Right renal pelvis (tissue), 4 donors: ENCODE measurements at places on chromosomes 2 and 18.

GRCh38 chr2:17133052-17133671 is 385.1 kb downstream of the RAD51AP2 start:
- no peak for DNase-seq

DNA sequence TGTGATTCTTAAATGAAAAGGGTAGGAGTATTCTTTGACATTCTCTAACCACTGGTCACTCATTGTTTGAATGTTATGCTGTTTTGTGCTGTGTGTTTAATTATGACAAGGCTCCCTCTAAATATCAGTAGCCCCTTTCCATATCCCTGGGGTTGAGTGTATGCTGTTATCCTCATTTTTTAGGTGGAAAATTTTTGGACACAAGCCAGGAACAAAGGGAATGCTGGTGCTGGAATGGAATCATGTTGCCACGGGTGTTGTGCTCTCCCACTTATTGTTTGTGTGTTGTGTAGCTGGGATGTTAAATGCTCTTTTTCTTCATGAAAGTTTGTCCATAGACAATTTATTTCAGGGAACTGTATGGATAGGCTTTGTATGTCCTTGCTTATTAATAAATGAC is 43.3 kb downstream of the ZNF532 start:
- no peak for DNase-seq

GRCh38 chr2:60353863-60354262 is 199.6 kb downstream of the BCL11A start:
- DNase-seq, result no peak

DNA sequence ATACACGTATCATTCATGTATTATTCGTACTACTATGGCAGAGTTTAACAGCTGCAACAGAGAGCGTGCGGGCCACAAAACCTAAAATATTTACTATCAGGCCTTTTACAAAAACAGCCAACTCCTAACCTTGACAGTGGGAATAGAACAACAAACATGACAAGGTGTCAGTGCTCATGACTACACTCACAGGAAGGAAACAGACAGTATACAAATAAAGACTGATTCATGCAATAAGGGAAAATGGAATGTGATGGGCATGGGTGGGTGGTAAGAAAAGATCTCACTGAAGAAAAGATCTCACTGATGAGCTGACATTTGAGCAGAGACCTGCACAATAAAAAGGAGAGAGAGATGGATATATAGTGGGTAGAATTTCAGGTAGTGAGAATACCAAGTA is 347.8 kb downstream of the ALK start:
- no peak for DNase-seq

DNA sequence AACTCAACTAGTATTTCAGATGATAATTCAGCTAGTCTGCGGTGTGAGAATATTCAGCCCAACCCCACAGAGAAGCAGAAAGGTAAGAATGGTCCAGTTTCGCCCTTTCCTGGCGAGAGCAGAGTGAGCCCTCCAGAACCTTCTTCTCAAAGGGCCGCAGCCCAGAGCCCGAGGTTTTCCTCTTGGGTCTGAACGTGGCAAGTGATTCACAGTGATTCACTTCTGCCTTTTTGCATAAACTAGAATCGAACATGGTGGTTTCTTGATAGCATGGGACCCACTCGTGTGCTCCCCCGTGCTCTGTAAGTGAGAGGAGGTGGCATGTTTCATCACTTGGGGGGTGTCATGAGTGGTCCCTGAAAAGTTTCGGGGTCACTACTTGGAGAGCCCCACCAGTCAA is 24.2 kb downstream of the TRAF3IP1 start:
- no peak for DNase-seq

DNA sequence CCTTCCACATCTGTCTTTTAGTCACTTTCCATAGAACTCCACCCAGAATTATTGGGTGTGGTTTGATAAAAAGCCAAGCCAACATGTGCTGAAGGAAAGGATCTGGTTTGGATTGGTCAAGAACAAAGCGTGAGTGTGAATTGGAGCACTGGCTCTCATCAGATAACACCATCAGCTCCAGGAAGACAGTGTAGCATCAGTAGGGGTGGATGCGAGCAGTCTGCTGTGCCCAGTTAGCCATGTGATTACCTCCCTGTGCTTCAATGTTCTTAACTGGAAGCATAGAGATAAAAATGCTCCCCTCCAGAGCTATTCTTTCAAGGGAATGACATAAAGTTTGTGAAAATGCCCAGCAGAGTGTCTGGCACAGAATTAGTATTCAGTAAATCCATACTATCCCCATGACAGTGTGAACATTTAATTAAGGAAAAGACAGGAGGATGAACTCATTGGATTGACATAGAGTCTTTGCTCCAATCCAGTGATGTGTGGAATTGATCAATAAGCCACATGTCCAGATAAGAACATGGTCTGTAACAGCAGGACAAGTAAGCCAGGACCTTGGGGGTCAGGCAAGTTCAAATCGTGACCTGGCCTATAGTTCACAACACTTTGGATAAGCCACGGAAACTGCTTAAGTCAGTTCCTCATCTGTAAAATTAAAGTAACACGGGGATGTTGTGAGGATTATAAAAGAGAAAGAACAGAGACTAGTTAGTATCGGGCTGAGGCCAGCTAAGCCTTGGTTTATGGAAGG is 68.0 kb downstream of the FAM124B start:
- DNase-seq, result no peak

- no peak for DNase-seq
Observed at GRCh38 chr2:11984316-11985158, 238.1 kb downstream of the LPIN1 start.

DNA sequence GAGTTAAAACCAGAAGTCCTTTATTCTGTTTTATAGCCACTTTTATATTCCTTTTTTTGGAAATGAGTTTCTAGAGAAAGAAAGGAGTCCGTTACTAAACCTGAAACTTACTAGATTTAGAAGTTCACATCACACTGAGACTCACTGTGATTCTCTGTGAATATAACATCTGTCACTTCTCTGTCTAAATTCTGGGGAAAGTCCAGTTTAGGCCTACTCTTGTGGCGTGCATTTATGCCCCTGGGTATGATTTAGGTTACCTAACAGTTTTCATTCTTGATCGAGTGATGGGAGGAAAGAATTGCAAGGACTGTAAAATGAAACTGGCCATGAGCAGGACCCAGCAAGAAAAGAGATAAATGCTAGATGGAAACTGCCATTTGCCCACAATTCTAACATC is 449.6 kb downstream of the SPAG16 start:
- DNase-seq, result no peak

DNA sequence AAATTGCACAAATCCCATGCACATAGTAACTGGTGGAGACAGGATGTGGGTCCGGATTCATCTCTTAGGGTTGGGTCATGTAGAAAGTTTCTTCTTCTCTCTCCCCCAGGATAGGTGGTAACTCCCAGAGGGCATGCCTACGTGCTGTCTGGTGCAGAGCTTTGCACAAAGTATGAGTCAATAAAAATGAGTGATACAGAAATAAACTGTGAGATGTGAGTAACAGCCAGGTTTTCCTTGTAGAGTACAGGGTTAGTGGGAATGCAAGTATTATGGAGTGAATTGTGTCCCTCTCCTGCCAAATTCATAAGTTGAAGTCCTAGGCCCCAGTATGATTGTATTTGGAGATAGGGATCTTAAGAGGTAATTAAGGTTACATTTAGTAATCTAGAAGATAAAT is 289.4 kb downstream of the ALK start:
- no peak for DNase-seq

DNA sequence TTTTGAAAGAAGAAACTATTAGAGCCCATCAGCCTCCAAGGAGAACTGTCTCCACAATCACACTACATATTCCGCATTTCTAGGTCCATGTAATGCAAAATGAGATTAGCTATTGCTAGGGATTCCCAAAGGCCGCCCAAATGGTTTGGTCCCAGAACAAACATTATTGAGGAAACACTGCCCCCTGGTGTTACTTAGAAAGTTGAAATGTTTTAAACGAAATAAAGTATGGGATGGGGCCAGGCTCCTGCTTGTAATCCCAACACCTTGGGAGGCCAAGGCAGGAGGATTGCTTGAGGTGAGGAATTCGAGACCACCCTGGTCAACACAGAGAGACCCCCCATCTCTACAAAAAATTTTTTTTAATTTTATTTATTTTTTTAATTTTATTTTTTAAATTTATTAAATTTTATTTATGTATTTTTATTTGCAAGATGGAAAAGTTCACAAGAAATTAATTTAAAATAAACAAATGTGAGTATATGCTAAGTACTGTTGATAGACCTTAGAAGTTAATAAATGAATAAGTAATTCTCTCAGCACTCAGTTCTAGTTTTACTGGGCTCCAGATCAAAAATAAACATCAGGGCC is 5.5 kb downstream of the NHEJ1 start:
- peak; percentile 67 for DNase-seq

DNA sequence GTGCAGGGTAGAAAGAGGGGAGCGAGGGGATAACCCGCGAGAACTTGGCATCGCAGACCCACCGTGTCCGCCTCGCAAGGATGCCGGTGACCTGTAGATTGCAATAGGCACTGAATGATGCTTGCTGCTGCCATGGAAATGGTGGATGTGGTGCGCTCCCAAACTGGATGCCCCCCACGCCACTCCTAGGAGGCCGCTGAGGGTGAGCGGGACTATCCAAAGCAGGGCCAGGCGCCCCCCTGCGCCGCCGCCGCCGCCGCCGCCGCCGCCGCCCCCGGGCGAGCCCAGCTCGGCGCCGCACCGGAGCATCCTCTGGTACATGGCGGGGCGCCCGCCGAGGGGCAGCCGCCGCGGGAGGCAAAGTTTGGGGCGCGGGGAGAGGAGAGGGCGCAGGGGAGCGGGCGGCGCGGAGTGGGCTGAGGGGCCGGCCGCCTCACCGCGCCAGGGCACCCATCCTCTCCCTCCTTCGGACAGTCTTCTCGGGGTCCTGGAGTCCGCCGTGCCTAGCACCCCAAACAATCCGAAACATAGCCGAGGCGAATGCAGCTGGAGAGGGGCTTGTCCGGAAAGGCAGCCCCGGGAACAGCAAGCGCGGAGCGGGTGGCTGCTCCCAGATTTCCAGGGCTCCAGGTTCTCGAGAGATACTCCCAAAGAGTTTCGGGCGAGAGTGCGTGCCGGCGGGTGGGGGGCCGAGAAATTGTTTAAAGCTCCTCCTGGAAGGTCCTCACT is 685.1 kb downstream of the NRXN1 start:
- DNase-seq, result no peak

GRCh38 chr2:222861411-222862105 is 722 bp downstream of the ACSL3 start:
- DNase-seq, result no peak

- DNase-seq, result no peak
Observed at GRCh38 chr2:37706334-37707183, 35.1 kb upstream of the CDC42EP3 start.

- no peak for DNase-seq
Observed at GRCh38 chr18:2103299-2103698, 468.0 kb downstream of the METTL4 start.

GRCh38 chr2:27494944-27495554 is at the start of gene FNDC4:
Gene FNDC4 (minus strand): TSS chr2:27495200. CDS start chr2:27494679, 521 bp downstream.
- no peak for DNase-seq

DNA sequence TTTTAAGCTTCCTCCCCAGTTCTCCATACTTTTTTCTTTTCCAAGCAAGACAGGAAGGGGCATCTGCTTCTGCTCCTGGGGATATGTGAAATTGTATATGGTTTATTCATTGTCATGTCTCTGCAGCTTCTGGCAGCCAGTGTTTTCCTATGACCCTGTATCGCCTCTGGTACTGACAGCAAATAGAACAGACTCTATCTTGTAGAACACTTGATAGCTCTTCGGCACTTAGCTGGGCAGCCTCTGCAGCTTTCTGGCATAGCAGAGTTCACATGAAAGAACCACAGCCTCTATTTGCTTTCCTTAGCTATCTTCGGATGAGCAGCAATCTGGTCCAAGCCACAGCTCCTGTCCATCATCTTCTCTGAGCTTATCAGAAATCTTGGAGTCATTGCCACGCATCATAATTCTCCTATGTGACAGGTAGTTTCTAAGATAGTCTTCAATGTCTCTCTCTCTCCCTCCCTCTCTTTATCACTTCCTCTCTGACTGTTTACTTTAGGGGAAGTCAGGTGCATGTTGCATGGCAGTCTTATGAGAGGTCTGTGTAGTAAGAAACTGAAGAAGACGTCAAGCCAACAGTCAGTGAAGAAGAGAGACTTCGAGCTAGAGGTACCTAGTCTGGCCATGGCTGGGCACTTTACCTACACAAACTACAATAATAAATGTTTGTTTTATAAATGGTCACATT is 627.7 kb upstream of the CDH2 start:
- DNase-seq, result no peak

DNA sequence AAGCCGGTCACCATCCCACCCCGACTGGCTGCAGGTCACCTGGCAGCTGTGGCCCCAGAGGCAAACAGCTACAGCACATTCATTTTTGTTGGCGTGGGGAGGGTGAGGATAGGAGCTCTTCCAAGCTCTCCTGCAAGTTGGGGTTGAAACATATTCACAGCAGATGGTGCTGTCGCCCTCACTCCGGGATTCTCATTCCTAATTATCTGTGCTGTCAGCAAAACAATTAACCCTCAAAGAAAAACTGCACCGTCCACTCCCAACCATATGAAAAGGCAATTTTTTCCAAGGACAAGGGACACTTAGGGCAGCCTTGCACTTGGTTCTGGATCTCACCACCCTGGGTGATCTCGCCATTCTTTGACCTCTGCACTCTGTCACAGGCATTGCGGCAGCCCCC is 68.6 kb downstream of the ZBTB7C start:
- no peak for DNase-seq

- no peak for DNase-seq
Observed at GRCh38 chr2:207437524-207438143, 92.1 kb upstream of the CREB1 start.

- no peak for DNase-seq
Observed at GRCh38 chr2:62291052-62291451, 95.1 kb downstream of the B3GNT2 start.

- no peak for DNase-seq
Observed at GRCh38 chr2:27316655-27317412, 6.1 kb downstream of the MPV17 start.

GRCh38 chr18:74604774-74605173 is 7.1 kb downstream of the ZNF407 start:
- no peak for DNase-seq

DNA sequence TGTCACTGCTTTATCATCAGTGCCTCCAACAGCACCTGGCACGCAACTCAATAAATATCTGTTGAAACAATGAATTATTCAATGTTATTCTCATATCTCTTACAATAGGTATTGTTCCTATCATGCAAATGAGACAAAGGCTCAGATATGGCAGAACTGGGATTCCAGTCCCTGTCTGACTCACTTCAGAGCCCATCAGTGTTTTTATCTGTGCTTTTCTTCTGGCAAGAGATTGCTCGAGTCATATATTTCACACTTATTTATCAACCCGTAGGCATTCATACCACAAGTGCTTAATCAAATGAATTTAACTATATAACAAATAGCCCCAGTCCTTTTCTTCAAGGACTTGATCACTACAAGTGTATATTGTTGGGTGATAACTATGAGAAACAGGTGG is 76.4 kb upstream of the TSPYL6 start:
- no peak for DNase-seq

- no peak for DNase-seq
Observed at GRCh38 chr2:118430510-118431164, 342.4 kb downstream of the INSIG2 start.

DNA sequence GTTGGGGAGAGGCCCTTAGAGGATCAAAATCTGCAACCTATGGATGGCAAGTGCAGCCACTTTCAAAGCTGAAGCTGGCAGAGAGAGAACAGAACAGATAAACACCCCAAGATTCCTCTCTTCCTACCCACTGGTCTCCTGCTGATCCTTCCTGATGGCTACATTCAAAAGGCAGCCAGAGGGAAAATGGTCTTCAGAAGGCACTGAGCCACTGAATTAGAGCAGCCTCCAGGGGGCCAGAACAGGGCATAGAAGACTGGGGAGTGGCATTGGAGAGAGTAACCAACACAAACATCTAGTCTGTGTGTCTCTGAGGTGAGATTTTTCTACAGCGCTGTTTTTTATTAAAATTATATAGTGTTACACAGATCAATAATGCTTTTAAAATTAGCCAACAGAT is 432.6 kb downstream of the PARD3B start:
- DNase-seq, result no peak
